ENCODE measurements at places on chromosomes 2 and 18. TPM values are rescaled to one million over a fixed set of nuclear protein-coding genes. Genes with fewer than 3 reads are reported as not detected.

The BCL11A gene
- 2.6 TPM for total RNA-seq

The RUFY4 gene
- total RNA-seq: 0.44 TPM

- DNase-seq: no peak
These were observed 52.3 kb downstream of the DDX1 start for GRCh38 chr2:15643791-15644585.

DNA sequence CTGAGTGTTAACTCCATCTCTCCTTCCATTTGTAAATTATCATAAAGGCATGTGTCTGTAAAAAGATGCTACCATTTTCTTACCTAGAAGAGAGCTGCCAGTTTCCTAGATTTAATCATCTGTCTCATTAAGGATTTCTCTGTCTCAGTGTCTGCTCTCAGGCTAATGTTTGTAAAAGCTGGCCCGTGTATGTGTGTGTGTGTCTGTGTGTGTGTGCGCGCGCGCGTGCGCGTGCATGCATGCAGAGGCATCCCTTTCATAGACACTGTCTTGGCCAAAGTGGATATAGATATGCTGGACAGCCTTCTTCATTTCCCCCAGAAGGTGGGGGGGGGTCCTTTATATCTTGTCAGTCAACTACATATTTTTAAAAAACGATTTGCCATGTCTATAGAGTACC, 18.9 kb downstream of the MGAT5 start:
- no peak for DNase-seq

- no peak for DNase-seq
These were observed 351.3 kb downstream of the GPD2 start for GRCh38 chr2:156787517-156787916.

GRCh38 chr18:73199151-73199550, 331.4 kb upstream of the NETO1 start:
- DNase-seq: no peak

DNA sequence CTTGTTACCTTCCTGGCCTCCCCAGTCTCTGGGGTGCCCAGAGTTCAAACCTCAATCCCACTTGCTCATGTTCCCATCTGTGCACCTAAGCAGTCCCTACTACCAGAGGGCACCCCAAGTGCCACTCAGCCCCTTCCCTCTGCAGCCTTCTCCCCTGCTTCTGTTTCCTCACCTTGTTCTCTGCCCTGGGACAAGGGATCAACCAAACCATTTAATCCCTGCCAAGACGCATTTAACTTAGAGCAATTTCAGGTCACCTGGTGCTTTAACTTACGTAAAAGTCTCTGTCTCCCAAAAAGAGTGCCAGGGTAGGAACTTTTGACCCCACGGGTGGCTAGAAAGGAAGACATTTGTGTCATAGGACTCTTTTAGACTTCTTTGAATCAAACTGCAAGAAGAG, 67.2 kb downstream of the SRD5A2 start:
- DNase-seq: no peak

GRCh38 chr18:3603421-3604234, 153.7 kb downstream of the TGIF1 start:
- no peak for DNase-seq

DNA sequence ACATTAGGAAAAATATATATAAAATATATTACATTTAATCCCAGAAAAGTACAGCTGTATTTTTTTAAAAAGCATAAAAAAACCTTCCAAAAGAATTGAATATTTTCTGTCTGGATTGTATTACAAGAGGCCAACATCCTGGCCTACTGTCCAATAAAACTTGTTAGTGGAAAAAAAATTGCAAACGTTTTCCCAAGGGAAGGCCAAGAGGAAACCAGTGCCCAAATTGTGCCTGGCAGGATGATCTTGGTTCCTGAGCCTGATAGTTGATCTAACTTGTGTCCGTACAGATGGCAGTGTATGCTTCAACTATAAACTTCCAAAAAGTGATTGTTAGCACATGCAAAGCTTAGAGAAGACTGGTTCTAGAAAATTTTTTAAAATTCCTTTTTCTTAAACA, 90.6 kb upstream of the LPIN2 start:
- no peak for DNase-seq

All from CD8-positive, alpha-beta T cell (primary cell).